ENCODE measurements at places on chromosomes 6 and 20.

GRCh38 chr6:131007286-131007685 lies 55.8 kb downstream of the EPB41L2 start:
- no peak for DNase-seq

DNA sequence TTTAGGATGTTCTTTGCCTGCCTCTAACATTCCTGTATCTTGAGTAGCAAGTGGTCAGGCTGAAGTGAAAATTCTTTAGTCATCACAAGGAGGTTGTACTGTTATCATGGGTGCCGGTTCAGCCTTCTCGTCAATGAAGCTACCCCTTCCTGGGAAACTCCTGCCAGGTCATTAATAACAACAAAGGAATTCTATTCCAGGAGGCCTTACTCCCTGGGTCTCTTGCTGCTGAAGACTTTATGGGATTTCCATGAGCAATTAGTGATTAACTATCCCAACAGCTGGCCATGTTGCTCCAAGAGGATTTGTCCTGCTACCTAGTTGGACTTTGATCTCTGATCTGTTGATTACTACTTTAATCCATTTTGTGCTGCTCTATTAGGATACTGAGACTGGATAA lies 62.7 kb upstream of the ELOVL5 start:
- DNase-seq = no peak

DNA sequence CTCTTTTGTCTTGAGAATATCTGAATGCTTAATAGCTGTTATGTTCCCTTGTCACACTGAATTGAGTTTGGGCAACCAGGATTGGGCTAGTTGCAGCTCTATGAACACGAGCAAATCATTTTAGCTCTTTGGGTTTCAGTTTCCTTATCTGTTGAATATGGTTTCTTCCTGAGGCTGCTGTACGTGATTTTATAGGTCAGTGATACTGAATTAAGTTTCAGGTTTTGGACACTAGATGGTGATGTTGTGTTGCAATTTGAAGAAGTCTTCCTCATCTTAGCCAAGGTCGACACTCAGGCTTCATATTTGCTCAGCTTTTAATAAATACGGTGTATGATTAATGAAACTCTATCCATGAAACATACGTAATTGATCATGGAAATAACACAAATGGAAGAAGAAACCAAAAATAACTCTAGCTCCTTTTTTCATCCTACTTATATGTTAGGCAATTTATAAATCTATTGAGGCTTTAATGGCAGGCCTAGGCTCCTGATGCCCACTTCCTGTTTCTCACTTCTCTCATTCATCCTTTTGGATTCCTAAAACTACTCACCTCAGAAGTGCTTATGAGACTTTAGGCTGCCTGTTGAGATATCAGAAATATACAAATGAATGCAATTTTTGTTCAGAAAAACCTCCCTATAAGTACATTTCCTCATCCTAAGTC lies 354.1 kb upstream of the MAP3K7 start:
- no peak for DNase-seq

DNA sequence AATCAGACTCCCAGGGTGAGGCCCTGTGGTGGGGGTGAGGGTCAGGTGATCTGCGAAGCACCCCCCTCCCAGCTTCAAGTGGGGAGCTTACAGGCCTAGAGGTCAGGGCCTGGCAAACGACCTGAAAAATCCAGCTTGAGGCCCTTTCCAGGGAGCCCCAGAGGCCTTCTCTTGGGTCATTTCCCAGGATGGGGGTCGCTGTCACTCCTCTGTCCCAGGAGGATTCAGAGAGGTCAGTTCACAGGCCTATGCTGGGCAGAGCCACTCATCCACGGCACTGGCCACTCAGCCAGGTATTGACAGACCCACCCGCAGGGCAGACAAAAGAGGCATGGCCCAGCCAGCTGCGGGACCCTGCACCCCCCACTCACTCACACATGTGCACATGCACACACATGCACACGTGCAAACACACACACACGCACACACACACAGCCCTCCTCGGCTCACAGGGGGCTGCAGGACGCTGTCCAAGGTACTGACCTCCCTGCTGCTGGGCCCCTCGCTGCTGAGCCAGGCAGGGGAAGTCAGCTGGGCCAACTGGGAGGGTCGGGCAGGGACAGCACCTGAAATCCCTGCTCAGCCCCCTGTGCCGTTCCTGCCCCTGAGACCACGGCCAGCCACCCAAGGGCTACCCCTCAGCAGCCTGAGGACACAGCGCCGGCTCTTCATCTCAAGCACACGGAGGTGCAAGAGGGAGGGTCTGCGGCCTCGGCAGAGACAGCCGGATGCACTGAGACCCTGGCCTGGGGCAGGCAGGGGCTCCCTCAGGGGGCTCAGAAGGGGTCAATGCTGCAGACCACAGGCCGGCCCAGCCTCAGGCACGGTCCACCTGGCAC lies 113.8 kb downstream of the TAF4 start:
- no peak for DNase-seq

DNA sequence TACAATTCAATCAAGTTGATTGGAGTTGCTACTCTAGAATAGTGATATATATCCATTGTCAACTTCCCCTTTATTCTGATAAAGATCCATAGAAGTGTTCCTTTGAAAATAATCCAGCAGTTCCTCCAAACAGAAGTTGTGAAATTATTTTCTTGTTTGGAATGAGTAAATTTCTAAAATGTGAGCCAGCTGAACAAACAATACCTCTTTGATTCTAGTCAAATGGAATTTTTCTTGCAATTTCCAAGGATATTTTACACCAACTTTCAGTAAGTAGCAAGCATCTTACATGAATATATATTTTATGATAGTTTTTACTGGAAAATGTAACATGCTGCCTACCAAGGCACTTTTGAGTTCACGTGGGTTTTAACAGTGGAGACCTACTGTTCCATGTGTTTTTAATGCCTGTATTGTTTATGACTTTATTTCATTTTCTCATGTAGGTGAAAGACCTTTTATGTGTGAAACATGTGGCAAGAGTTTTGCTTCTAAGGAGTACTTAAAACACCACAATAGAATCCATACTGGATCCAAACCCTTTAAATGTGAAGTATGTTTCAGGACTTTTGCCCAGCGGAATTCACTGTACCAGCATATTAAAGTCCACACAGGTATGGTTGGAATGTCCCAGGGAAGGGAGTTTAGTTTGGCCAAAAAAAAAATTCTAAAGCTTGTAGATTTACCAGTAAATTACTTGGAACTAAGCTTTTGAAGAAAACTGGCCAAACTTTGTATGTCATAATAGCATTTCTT lies 6.5 kb downstream of the GZF1 start:
- DNase-seq = no peak

- peak; percentile 45 for DNase-seq
These were observed 3.3 kb upstream of the STMND1 start for GRCh38 chr6:17098538-17098937.

DNA sequence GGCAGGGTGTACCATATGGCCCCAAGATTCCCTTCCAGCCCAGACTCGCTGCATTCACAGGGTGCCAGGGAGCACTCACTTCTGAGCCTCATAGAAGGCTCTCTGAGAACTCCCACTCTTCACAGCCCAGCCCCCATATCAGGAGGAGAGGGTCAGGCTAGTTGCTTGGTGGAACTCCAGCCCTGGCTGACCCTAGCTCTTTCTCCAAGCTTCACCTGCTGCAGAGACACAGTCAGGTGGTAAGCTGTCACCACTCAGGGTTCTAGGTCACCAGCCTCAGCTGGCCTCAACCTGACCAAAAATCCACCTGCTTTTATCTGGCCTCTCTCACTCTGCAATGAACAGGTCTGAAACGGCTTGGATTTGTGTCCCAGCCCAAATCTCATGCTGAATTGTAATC lies 162.7 kb upstream of the MLN start:
- DNase-seq = no peak

- peak; percentile 80 for DNase-seq
These were observed 3.8 kb downstream of the DEK start for GRCh38 chr6:18260448-18261106.

DNA sequence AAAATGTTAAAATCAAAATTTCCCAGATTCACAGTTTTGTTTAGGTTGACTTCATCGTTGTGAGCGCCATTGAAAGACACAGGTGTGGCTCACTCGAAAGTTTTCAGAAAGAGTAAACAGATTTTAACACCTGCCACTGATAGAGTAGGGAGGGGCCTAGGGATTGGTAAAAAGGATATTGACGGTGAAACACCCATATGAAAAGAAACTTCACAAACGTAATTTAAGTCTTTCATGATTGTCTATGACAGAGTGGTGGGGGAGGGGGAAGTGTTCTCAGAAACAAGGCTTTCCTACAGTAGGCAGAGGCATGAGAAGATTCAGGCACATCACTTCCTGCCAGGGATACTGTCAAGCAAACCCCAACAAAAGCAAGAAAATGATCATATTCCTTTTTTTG lies 101.4 kb downstream of the PERP start:
- DNase-seq = no peak

DNA sequence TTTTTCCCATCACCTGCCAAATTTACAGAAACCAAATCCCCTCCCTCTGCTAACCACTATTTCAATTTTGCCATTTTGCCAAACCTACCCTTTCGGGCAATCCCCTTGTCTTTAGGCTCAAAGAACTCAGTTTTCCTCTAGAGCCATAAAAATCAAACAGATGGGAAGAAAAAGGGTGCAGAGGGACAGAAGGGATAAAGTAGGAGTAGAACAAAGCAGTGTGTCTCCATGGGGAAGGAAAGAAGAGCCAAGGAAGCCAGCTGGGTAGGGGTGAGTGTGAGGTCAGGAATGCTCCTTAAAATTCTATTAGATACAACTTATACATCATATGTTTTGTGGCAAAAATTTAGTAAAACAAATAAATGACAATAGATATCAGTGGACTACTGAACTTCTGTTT lies 316.5 kb downstream of the BTBD9 start:
- DNase-seq = no peak

DNA sequence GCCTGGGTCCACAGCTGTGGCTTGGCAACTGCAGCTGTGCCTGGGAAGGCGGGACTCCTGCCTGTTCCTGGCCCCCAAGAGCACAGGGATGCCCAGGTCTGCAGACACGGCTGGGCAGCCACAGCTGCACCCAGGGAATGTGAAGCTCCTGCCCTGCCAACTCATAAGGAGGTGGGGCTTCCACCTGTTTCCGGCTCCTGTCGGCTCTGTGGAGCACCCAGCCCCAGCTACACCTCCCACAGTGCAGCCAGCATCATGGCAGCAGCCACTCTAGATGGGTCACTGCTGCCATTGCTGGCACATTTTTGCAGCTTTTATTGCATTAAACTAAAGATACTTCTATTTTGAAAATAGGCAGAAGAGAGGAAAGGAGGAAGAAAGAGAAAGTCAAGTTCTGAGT lies 207.9 kb downstream of the SAMD5 start:
- DNase-seq = no peak

GRCh38 chr6:30930506-30930905 lies 1.5 kb downstream of the SFTA2 start:
- no peak for DNase-seq

GRCh38 chr6:169869301-169869700 lies 117.9 kb downstream of the ERMARD start:
- no peak for DNase-seq

DNA sequence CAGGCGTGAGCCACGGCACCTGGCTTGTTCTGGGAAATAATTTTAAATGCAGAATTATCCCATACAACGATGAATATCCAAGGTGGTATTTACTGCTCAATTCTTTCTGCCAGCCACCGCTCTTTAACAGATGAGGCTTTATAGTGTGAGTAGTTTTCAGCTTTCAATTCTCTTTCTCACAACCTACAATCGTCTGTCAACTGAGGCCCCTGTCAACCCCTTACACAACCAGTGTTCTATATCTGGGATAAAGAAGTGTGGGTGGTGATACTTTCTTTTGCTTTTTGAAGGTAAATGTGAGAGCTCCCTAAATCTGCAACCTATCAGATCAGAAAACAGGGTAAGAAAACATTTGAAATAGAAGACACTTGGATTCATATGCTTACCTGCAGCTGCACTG lies 22.5 kb downstream of the STAU1 start:
- no peak for DNase-seq

DNA sequence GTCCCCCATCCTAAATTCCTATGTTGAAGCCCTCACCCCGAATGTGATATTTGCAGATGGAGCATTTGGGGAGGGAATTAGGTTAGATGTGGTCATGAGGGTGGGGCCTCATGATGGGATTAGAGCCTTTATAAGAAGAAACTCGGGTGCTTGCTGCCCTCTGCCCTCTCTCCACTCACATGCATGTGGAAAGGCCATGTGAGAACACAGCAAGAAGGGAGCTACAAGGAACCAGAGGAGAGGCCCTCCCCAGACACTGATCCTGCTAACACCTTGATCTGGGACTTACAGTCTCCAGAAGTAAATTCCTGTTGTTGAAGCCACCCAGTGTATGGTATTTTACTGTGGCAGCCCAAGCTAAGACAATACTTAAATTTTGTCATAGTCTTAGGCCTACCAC lies 69.6 kb upstream of the TULP1 start:
- DNase-seq = no peak

DNA sequence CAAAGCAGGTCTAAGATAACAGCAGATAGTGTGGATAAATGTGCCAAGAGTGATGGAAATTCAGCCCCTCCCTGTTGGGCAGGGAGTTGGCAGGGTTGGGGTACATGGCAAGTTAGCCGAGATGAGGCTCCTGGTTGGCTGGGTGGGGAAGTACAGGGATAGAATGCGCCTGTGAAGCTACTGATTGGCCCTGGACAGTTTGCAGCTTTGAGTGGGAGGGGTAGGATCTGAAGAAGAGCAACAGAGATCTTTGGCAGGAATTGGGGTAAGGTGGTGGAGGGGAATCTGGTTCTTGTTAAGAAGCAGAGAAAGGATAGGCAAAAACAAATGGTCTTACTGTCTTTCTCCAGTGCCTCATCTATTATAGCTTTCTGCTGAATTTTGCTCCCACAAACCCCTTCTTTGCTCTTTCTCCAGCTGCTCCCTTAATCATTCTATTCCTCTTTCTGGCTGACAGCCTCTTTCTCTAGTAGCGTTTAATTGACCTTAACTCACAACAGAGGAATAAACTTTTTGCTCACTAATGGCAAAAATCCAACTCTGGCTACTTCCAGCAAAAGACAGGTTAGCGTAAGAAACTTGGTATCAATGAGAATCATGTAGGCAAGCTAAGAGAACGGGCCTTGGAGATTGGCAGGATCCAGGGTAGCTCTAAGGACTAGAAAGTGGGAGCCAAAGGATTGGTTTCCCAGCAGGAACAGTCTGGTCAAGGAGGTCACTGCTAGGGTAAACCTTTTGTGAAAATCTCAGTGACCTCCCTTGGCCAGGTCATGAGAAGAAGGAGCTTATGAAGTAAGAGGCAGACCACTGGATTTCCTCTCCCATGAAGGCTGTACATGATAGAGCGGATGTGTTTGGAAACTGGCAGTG lies 86.3 kb upstream of the CARMIL1 start:
- peak; percentile 73 for DNase-seq

DNA sequence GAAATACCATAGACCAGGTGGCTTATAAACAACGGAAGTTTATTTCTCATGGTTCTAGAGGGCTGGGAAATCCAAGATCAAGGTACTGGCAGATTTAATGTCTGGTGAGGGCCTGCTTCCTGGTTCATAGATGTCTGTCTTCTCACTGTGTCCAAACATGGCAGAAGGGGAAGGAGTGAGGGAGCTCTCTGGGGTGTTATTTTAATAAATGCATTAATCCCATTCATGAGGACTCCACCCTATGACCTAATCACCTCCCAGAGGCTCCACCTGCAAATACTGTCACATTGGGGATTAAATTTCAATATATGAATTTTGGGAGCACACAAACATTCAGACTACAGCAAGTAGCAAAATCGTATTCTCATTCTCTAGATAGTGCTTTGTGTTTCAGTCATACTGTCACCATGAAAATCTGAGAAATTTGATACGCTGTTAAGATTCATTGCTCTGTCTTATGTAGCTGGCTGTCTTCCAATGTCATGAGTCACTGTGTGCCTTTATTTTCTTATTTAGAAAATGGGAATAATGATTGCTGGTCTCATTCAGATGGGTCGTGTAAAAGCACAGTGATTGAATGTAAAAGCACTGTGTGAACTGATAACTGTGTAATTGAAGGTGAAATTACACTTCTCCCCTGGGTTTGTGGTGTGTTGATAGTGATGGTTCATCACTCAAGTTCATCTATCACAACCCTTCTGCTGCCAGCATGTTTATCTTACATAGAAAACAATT lies 8.9 kb upstream of the ERVFRD-1 start:
- no peak for DNase-seq

Data from HS-27A (cell line).